Foreskin melanocyte (primary cell): ENCODE measurements at places on chromosomes 2 and 18.
A peak's percentile ranks its signal among the peaks of the same experiment; 100 is the strongest.

GRCh38 chr18:79814373-79814772, 16.6 kb downstream of the KCNG2 start:
- no peak for DNase-seq

DNA sequence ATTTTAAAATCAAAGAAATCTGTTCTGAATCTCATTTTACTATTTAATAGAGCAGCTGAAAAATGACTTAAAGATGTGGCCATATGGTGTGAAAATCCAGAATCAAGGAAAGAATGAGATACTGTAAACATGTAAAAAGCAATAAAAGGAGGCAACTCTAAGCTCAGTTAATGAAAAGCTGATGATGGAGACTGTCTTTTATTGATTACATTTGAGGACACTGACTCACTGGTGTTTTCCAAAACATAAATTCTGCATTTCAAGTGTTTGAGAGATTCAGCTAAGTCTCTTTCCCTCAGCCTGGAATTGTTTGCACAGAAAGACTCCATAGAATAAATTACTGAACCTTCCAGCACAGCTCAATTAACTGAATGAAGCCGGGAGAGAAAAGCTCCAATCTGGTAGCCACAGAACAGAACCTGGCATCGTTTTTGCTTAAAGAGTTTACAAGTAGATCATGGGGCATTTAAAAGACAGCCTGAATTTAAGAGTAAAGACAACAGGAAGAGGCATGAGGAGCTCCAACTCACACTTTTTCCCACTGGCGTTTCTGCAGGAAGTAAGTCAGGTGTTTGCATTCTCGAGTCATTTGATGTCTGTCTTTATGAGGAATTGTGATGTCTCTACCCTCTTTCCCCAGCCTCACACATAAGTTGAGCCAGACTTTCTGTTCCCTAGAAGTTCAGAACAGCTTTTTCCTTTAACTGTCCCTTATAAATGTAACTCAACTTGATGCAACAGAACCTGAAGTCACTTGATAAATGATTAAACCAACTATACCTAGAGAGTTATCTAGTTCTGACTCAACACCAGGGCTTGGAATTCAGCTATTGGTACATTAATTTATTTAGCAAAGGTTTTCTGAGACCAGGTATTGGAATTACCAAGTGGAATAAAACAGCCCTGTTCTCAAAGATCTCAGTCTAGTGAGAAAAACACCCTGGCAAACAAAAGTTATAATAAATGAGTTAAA, 53.3 kb downstream of the FTCDNL1 start:
- no peak for DNase-seq

DNA sequence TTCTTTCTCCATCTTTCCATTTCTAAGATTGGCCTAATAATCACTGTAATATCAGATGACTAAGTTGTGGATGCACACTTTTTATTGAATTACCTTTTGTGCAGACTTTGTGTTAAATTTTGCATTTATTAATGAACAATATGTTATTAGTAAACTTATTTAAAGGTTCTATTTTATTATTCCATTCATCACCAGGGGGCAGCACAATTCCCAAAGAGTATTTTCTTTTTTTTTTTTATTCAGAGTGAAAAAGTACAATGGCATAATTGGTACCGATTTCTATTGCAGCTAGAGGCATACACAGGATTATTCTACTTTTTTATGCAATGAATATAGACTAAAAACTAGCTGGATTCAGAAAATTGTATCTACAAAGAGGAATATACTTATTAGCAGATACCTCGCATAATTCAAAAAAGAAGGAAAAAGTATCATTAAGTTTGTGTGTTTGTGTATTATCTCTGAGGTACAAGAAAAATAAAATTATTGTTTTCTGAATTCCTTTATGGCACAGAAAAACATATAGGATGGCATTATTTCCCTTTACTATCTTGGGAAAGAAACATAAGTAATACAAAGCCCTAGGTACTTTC, 390.6 kb downstream of the ERBB4 start:
- DNase-seq, result peak; percentile 32

- DNase-seq, result no peak
These were observed 217.1 kb upstream of the EPAS1 start for GRCh38 chr2:46079985-46080560.

- DNase-seq, result no peak
These were observed 6.1 kb upstream of the CCDC102B start for GRCh38 chr18:68791801-68792200.

GRCh38 chr2:113965644-113966043, 75.8 kb downstream of the ACTR3 start:
- DNase-seq, result no peak

- no peak for DNase-seq
These were observed 2.9 kb upstream of the DPYSL5 start for GRCh38 chr2:26845021-26845420.

- no peak for DNase-seq
These were observed 4.5 kb downstream of the SLC14A1 start for GRCh38 chr18:45728336-45729010.

DNA sequence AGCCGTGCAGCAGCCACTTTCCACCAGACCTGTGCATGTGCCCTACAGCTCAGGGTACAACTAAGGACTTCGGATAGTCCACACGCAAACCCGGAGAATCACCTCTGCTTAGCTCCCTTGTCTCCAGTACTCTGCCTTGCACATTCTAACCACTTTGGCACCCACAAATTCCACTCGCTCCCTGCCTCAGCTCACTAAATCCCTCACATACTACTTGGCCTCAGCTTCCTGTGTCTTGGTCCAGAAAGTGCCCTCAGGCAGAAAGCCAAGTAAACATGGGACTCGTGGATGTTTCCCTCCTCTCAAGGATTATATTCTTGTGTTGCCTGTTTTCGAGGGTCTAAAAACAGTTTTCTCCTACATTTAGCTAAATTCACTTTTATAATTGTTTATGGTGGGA, 157.8 kb upstream of the DAPL1 start:
- peak; percentile 64 for DNase-seq

DNA sequence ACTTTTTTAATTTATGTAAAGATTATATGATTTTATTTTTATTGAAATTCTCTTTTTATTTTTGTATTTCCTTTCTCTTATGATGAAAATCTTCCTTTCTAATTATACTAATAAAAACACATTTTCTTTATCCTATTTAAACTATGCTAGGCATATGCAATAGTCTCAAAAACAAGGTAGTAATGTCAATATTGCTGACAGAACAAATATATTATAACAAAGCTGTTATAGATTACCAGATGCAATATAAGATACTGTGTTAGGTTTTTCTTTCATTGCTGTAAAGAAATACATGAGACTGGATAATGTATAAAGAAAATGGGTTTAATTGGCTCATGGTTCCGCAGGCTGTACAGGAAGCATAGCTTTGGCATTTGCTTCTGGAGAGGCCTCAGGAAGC, 631.2 kb upstream of the SOX11 start:
- no peak for DNase-seq
